ENCODE measurements at places on chromosomes 11 and 22.
A peak's percentile ranks its signal among the peaks of the same experiment; 100 is the strongest.

DNA sequence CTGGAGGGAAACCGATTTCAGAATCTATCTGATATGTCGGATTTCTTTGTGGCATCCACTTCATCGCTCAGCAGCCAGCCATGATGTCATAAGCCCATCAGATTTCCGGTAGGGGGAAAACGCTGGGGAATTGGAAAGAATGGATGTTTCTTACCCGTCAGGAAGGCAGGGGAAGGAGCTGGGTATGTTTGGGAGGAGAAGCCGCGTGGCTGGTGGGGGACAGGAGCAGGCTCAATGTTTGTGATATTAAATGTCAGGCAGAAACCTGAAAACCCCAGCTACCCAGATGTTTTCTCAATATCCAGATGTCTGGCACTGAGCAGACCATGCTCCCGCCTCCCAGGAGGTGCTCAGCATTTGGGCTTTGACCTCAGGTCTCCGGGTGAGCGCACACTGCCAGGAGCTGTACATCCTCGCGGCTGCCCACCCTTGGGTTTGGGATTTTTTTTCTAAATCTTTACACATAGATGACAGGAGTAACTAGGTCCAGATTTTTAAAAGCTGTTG, 67.5 kb downstream of the NFAM1 start:
- DNase-seq: no peak

DNA sequence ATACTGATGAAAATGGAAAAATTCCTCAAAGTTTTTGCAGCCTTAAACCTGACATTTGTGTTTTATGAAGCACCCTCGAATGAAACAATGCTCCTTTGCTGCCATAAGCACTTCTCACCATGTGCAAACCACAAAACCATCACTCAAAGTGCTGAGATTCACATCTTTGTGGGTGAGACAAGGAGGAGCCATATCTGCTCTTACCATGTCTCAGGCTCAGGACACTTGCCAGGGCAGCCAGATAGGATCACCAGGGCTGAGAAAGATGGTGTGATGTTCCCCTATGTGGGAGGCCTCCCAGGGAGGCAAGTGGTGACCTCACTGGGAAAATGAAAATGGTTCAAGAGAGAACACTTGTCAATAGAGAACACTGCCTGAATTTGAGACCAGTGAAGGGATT, 120.4 kb downstream of the CCDC34 start:
- no peak for DNase-seq

DNA sequence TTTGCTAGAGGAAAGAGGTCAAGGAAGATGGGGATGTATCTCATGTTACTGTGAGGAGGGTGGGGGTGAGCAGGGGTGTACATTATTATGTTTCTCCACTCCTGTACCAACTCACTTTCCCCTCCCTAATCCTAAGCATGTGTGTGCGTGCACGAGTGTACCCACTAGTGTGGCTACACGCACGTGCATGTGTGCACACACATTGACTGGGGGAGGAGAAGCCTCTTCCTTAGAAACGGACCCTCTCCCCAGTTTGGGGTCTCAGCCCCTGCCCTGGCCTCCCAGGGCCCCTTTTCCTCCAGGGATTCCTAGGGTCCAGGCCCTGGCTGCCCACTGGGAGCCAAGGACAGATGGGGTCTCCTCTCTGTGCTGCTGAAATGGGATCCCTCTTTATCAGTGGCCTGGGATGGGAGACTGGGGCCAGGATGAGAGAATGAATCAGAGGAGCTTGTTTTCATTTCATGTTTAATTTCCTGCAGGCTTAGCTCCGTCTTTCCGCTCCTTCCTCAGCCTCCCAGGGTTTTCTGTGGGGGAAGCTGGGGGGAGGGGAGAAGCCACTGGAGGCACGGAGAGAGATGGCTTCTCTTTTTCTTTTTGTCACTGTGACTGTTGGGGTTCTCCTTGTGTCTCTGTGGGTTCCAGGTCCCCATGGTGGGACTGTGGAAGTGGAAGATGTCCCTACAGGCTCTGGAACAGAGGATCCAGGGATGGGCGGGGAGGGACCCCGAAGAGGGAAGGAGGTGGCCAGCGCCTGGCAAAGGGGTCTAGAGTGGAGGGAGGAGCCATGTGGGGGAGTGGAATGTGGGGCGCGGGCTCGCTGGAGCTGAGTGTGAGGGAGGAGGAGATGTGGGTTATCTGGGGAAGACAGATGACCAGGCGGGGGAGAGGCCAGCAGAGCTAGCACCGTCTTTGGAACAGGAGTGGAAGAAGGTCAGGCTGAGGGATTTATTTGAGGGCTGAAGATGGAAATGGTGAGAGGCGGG, 40.3 kb downstream of the ALX4 start:
- DNase-seq: no peak

GRCh38 chr11:43699870-43700269, 19.3 kb downstream of the HSD17B12 start:
- no peak for DNase-seq

- DNase-seq: no peak
These were observed 10.0 kb downstream of the IL18BP start for GRCh38 chr11:72008728-72009127.

- DNase-seq: no peak
These were observed 9.8 kb upstream of the MPEG1 start for GRCh38 chr11:59222464-59223060.

GRCh38 chr11:94310191-94310875, 6.0 kb downstream of the IZUMO1R start:
- DNase-seq: no peak

DNA sequence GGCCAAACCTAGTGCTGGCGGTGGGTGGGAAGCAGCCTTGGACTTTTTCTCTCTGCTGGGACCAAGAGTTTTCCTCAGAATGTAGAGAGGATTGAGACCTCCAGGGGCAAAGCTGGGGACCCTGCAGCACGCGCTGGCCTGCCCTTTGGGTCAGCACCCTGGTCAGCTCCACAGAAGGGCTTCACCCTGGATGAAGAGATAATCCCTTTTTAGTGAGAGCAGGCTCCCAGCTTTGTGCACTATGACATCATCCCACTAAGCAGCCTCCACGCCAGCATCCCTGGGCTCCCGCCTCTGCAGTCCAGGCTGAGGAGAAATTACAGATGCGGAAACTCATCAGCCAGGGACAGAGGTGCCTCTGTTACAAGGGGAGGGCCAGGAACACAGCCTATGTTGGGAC, 23.5 kb downstream of the DRICH1 start:
- no peak for DNase-seq

- no peak for DNase-seq
These were observed 16.4 kb upstream of the MFNG start for GRCh38 chr22:37502342-37503182.

DNA sequence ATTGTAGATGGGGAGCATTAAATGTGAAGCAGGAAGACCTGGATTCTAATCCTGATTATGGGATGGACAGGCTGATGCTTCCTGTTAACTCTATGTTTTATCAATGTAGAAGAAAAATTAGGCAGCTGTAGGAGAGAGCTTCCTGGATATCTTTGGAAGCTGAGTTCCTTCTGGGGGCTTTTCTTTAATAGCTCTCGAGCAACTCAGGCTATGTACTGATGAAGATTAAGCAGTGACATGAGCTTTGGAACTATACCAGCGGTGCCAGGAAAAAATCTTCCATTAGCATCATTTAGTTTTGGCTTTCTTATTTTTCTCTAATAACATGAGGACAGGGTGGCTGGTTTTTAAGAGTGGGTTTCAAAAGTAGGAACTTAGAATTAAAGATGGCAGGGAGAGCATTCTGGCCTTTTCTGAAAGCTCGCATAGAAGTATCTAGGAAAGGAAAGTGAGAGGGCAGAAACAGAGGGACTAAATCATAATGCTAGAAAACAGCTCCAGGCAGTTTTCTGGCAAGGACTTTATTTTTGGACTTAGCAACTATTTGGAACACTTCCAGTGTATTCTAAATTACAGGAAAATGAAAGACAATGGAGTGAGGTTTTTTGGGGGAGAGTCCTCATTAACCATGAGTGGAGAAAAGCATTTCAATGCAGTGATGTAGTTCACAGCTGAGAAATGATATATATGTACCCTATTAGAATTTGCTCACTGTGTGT, 69.2 kb upstream of the RRM1 start:
- DNase-seq: no peak

DNA sequence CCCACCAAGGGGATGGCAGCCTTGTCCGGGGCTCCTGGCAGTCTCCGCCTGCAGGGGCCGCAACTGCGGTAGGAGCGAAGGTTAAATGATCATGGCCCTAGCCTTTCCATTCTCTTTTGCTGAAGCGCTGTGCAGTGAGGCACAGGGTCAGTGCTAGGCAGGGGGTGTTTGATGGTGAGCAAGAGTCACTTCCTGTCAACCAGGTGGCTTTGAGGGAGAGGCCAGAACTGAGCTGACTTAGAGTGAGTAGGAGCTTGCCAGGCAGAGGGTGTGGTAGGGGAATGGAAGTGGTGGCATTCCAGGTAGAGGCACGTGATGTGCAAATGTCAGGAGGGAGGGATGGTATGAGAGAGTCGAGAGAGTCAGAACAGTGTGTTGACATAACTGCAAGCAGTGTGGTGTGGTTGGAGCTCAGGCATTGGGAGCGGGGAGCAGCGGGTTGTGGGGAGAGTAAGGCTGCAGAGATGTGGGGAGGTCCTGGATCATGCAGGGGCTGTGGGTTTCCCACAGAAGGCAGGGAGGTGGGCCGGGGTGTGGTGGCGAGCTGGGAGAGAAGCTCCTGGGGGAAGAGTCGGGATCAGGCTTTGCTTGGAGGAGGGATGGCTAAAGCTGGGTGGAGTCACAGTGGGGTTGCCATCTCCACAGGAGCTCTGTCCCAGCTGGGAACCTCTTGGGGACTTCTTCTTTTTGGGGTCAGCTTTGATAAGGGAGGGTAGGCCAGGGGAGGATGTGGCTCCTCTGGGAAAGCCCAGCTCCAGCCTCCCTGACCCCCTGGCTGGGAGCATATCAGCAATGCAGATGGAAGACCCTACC, 33.3 kb downstream of the AMPD3 start:
- DNase-seq: no peak

DNA sequence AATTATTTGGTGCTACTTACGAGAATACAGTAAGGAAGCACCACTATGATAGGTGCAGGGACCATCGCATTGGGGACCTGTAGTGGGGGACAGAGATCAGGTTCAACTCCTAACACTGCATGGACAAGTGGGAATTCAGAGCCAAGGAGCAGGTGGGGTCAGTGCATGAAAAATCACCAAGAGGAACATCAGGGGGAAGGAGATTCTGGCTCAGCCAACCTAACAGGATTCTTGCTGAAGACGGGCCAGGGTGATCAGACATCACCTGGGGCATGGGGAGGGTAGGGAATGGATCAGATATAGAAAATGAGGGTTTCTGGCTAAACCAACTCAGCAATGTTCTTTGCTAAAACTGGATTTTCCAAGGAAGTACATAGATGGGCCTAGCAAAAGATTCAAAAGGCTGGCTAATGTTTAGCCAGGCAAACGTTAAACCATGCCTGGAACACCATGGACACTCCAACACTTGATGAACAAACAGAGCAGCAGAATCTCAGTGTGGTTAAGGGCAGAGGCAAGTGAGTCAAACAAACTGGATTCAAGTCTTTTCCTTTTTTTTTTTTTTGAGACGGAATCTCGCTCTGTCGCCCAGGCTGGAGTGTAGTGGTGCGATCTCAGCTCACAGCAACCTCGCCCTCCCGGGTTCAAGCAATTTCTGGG, 70.0 kb downstream of the MICAL3 start:
- DNase-seq: no peak

DNA sequence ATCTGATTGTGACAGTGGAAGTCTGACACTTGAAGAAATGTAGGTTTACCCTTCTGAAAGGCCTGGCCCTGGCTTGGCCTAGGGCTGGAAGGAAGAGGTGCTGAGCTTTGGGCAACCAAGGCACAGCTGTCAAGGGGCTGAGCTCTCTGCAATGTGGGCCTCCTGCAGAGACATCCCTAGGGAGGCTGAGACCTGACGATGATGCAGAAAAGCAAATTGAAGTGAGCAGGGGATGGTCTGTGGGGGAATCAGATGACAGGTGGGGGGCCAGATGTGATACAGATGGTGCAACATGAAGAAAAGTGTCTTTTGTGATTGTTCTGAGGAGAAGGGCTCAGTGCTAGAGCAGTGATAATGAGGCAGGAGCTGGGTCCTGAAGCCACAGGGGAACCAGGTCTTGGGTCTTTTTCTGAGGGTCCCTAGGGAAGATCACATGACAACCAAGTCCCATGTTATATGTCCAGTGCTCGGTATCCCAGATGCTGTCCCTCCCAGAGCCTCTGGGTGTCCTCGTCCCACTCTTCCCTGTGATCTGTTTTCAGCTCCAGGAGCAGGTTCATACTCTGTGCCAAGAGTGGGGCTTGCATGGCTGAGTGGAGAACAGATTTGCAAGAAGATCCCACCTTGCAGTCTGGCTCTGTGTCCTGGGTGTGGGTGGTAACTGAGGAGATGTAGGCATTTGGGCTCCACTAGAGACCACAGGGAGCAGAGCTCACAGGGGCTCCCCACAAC, 79.9 kb upstream of the VPREB1 start:
- no peak for DNase-seq

- DNase-seq: peak; percentile 74
These were observed 1.2 kb downstream of the PHLDB1 start for GRCh38 chr11:118608360-118609227.

DNA sequence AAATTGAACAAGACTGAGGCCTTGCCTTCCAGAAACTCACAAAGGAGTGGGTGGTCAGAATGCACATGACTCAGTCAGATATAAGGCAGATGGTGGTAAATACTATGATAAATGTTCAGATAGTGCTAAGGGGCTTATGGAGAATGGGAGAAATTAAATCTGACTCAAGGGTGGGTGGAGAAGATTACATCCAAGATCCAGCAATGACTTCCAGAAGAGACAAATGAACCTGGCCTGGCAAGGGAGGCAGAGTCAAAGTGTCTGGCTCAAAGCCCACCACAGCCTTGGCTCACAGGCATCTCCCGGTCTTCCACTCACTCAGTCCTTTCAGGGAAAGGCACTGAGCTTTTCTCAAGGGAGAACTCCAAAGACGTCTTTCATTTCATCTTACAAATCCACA, 6.1 kb upstream of the ZBTB16 start:
- no peak for DNase-seq

- no peak for DNase-seq
These were observed 103.8 kb downstream of the FAM168A start for GRCh38 chr11:73493956-73494598.

DNA sequence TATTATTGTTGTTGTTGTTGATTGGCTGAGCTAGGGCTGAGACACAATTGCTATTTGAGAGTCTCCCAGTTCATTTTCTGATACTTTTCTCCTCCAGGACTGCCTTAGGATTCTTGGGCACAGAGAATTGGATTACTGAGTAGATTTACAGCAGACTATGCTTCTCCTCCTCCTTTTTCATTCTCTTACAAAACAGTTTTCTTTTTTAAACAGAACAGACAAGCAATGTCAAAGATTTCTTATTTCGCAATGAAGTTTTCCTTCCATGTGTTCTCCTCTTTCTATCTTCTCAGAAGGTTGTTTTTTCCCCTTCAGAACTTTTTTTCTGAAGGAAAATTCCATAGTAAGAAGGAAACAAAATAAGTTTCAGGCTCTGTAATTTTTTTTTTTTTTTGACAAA, 19.8 kb upstream of the TIMP3 start:
- DNase-seq: no peak

GRCh38 chr11:17159441-17159840, 48.3 kb downstream of the PIK3C2A start:
- DNase-seq: no peak

Measured in naive thymus-derived CD8-positive, alpha-beta T cell (primary cell).